ENCODE measurements at places on chromosomes 7 and 10. TPM values are rescaled to one million over a fixed set of nuclear protein-coding genes. Genes with fewer than 3 reads are reported as not detected.

Gene OR2A5
- polyA plus RNA-seq = 0.10 TPM

Gene BAIAP2L1
- polyA plus RNA-seq = 25.4 TPM

GRCh38 chr10:63929831-63930467, 408.7 kb downstream of the REEP3 start:
- peak; percentile 44 for DNase-seq

- no peak for DNase-seq
Observed at GRCh38 chr10:86188326-86188725, 178.3 kb downstream of the GRID1 start.

- DNase-seq = no peak
Observed at GRCh38 chr7:13933091-13933490, 56.4 kb downstream of the ETV1 start.
